ENCODE measurements at places on chromosomes 13 and 19. TPM values are rescaled to one million over a fixed set of nuclear protein-coding genes. Genes with fewer than 3 reads are reported as not detected.

KLK8 gene
- total RNA-seq = not detected

MYADM gene
- total RNA-seq = 184 TPM

OR7D2 gene
- total RNA-seq = 0.33 TPM

C19orf18 gene
- 1.7 TPM for total RNA-seq

NPAS1 gene
- total RNA-seq = 1.0 TPM

APOC1 gene
- 2.2 TPM for total RNA-seq

RNF113B gene
- not detected for total RNA-seq

ZNF726 gene
- total RNA-seq = 0.67 TPM

RASGRP4 gene
- not detected for total RNA-seq

DNA sequence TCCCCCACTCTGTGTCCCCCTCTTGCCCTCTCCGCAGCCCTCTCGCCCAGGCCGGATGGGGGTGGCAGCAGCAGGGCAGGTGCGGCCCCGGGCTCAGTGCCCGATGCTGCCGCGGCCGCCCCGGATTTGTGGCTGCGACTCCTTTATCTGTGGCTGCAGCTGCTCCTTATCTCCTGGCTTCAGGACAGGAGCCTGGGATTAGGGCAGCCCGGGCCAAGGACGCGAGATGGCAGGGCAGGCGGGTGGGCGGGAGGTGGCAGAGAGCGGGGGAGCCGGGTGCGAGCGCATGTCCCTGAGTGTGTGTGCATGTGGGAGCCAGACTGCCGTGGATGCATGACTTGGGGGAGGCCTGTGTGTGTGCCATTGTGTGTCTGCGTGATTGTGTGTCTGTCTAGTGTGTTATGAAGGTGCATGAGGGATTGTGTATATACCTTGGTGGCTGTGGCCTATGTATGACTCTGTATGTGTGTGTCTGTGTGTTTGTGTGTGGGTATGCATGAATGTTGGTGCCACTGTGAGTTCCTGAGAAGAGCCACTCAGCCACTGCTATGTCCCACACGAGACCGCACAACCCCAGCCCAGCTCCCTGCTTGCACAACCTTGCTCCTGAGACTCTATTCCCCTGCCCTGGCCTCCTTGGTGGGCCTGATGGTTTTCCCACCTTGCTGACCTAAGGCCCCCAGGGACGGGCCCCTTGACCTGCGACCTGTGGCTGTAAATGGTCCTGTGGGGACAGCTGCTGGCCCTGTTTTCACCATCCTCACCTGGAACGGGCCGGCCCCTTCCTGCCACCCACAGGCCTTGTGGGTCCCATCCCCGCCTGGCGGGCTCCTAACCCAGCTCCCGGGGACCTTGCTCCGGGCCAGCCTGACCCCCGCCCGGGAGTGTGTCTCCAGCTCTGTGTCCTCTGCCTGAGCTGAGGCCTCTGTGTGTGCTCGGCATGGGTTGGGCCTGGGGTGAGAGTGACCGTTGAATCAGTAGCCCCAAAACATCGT is 5.3 kb upstream of the NRTN start:
- no peak for DNase-seq

DNA sequence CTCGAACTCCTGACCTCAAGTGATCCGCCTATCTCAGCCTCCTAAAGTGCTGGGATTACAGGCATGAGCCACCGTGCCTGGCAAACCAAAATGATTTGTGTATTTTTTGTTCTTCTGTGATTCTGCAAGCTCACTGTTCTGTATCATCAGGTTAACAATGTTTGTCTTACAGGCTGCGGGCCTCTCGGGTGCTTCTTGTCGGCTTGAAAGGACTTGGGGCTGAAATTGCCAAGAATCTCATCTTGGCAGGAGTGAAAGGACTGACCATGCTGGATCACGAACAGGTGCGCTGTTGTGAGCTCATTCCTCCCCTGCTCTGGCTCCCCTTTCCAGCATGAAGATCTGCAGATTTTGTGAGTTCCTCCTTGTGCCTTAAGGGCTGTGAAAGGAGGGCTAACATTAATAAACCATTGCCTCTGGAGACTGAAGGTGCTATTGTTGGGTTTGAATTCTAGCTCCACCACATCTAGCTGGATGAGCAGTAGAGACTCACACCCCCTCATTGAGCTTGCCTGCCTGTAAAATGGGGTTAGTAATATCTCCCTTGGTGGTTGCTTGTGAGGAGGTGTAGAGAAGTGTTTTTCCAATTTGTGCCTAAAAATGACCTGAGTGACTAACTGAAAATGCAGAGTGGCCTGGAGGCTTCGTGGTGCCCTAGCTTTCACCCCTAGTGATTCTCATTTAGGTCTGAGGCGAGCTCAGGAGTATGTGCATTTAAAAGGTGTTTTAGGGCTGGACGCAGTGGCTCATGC is 12.9 kb downstream of the SAE1 start:
- DNase-seq = no peak

GRCh38 chr13:80379245-80379644 is 38.3 kb upstream of the SPRY2 start:
- no peak for DNase-seq

- no peak for DNase-seq
These were observed 98.6 kb downstream of the FREM2 start for GRCh38 chr13:38785490-38785889.

DNA sequence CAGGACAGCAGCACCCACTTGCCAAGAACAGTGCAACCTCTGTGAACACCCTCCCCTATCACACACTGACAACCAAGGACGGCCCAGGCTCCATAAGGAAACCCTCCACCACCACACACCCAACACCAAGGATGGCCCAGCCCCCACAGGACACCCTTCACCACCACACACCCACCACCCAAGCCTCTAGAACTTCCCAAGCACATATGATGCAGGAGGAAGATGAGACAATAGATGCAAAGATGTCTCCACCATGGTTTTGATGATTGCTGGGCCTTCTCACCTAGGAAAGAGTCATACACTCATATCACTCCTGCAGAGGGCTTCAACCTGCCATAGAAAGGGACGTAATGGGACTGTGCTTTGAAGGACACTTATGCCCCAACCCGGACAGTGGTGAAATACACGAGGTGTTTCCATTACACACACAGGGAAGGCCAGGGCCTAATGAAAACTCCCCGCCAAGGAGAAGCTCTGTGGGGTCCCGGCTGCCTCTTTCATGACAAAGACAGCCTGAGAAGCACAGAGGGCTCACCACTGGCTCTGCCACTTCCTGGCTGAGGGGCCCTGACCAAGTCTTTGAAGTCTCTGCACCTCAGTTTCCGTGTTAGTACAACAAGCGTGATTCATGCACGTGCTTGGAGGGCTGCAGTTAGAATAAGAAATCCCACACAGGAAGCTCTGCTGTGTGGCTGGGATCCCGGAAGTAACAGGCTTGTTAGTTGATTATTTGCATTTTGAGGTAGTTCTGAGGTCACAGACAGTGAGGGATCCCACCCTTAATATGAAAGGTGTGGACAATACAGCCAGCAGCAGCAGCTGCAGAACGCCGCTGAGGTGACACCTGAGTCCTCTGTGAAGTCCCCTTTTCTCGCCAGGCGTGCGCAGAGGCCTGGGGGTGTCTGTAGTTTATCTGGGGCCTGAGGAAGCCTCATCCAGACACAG is 61.9 kb upstream of the ATP12A start:
- no peak for DNase-seq

DNA sequence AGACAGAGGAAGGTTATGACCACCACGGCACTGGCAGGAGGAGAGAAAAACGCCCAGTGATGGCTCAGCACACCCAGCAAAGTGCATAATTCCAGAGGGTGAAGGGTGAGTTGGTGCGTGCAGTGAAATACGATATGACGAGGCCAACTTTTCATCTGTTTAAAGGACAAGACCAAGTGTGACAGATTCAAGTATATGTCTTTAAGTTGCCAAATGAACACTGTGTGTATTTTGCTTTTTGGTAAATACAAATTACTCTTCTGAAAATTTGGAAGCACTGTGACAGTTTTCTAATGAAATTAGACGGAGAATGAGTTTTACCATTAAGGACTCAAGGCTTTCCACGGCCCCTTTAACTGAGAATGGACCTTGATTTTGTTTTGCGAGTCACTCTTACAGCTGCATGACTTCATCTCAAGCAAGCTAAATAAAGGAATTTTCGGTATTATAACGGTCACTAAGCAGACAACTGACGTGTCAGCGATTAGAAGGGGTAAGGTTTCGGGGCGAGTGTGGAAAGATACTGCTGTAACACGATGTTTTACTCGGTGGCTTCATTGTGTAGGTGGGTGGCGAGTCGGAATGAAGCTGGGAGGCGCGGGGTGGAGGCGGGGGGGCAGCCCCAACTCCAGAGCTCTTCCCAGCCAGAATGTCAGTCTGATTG is 22.8 kb downstream of the COL4A2 start:
- DNase-seq = no peak

- DNase-seq = peak; percentile 83
These were observed 533 bp downstream of the LRCH1 start for GRCh38 chr13:46553521-46553885.

- DNase-seq = no peak
These were observed 42.0 kb downstream of the SLC15A1 start for GRCh38 chr13:98710521-98710920.

DNA sequence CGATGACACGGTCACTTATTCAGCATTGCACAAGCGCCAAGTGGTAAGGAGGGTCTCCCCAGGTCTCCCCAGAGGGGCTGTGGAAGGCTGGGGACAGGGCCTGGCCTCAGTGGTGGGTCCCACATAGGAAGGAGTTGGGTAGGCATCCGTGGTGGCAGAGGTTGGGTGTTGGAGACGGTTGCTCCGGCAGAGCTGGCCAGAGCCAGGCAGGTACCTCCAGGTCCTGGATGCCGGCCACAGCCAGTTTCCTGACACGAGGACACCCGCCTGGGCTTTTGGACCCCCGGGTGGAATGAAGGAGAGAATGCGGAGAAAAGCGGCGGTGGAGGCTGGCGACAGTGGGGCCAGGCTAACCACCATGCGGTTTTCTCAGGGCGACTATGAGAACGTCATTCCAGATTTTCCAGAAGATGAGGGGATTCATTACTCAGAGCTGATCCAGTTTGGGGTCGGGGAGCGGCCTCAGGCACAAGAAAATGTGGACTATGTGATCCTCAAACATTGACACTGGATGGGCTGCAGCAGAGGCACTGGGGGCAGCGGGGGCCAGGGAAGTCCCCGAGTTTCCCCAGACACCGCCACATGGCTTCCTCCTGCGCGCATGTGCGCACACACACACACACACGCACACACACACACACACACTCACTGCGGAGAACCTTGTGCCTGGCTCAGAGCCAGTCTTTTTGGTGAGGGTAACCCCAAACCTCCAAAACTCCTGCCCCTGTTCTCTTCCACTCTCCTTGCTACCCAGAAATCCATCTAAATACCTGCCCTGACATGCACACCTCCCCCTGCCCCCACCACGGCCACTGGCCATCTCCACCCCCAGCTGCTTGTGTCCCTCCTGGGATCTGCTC is 1.3 kb upstream of the FFAR1 start:
- DNase-seq = no peak

GRCh38 chr19:18109733-18110608 is 12.4 kb downstream of the MAST3 start:
- no peak for DNase-seq

- DNase-seq = no peak
These were observed 43.1 kb downstream of the ZNF611 start for GRCh38 chr19:52691737-52692136.

DNA sequence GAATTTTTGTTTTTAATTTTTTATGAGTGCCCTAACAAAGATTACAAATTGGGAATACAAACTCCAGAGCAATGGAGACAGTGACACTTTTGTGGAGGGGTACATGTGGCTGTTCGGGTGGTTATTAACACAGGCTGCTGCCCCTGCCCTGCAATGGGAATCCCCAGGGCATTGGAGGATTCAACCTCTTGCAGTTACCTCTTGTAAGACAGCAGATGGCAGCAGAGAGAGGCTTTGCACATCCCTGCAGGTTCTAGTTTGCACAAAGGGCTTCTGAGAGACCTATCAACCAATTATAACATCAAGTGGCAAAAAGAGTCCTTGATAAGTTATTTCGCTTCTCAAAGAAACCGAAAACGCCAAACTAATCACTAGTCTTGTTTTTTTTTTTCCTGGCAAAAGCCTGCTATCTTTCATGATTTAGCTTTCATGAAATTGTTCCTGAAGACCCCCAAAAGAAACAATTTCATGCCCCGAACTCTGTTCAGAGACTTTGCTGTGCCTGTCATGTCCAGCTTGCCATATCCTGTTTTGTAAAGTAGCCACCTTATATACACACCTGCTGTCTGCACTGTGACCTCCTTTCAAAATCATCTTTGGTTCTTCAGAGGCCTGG is 10.4 kb downstream of the GJB2 start:
- no peak for DNase-seq

GRCh38 chr13:42305503-42305902 is 33.6 kb downstream of the AKAP11 start:
- DNase-seq = no peak

DNA sequence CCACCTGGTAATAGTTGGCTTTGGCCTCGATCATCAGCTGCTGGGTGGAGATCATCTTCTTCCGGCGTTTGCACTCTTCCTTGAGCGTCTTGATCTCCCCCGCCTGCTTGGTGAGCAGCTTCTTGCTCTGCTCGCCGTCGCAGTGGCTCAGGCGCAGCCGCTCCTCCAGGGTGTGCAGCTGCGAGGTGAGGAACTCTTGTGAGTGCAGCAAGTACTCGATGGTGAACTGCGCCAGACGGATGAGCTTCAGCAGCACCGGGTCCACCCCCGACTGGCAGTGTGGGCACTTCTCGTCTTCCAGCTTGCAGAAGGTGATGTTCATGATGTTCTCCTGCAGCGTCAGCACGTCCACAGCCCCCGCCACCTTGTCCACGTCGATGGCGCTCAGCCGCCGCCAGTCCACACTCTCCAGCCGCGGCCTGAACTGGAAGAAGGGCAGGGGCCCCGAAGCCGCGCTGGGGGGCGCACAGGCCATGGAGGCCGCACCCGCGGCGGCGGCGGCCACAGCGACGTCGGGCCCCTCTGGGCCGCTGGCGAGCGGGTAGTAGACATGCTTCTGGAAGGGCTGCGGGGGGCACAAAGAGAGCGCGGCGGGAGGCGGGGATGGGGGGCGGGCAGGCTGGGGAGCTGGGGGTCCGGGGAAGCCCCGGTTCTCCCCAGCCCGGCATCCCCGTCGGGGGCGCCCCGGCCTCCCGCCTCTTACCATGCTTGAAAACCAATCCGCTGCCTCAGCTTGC is 3.0 kb downstream of the DZIP1 start:
- no peak for DNase-seq

GRCh38 chr19:50749490-50749889 is 20.8 kb upstream of the GPR32 start:
- DNase-seq = no peak

DNA sequence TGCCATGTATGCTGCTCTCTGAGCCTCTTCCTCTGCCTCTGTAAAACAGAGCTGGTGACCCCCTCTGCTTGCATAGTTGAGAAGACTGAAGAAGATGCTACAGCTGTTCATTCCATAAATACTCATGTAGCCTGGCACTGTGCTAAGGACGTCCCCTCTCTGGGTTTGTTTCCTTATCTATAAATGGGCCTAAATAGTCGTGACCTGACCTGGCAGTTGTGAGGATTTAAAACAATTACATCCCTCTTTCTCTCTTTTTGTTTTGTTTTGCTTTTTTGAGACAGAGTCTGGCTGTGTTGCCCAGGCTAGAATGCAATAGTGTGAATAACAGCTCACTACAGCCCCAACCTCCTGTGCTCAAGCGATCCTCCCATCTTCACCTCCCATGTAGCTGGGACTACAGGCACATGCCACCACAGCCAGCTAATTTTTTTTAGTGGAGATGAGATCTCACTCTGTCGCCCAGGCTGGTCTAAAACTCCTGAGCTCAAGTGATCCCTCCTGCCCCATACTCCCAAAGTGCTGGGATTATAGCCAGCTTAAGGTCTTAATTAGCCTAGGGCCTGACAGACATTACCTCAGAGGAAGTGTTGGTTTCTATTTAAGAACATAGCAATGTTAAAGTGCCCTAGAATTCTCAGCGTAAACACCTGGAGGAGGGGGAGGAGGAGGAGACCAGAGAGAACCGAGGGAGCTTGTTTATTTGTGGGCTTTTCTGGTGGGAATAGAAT is 4.6 kb downstream of the WDR62 start:
- no peak for DNase-seq

GRCh38 chr19:42185277-42185676 is 32.2 kb downstream of the DEDD2 start:
- DNase-seq = no peak
